ENCODE measurements at places on chromosomes 1 and 21.
A peak's percentile ranks its signal among the peaks of the same experiment; 100 is the strongest.

- DNase-seq, result peak; percentile 35
These were observed 17.6 kb downstream of the RIT1 start for GRCh38 chr1:155893389-155894142.

- no peak for DNase-seq
These were observed 13.3 kb downstream of the APCS start for GRCh38 chr1:159600894-159601293.

GRCh38 chr21:17598437-17598836 lies 14.3 kb downstream of the BTG3 start:
- DNase-seq, result no peak

- no peak for DNase-seq
These were observed 480.4 kb downstream of the PLPP3 start for GRCh38 chr1:56098946-56099345.

DNA sequence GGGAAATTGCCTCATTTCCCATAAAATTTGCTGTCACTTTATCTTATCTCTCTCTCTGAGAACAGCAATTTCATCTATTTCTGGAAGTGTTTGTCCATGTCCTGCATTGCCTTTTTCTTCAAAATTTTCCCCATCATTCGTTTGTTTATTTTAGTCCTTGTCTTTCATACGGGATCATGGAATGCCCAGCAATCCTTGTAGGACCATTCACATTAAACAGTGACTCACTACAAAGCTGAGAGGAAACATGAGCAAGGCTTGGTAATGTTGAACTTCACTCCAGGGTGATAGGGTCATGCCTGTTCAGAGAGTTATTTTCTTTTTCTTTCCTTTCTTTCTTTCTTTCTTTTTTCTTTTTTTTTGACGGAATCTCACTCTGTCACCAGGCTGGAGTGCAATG lies 32.2 kb upstream of the HNRNPU start:
- no peak for DNase-seq

DNA sequence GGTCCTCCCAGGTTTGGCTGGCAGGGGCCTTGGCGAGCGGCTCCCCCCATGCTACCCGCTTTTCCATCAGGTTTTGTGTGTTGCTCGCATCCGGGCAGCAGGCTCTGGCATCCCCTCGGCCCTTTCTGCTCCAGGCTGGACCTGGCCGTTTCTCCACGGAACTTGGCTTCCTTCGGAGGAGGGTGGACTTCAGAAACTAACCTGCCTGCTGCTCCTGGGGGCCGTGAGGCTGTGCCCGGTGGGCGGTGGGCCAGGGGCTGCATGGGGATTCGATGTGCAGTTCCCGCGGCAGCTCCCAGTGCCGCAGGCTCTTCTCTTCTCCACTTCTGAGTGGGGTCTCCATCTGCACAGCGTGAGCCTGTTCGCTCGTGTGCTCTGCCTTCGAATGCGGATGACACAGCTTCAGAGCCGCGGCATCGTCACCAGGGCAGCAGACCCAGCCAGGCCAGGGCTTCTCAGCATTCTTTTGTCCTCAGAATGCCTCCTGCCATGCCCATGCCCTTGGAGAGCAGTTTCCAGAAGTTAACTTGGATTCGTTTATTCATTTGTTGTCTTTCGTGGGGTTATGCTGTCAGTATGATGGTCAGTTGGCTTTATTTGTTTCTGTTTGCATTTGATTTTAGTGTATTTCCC lies 36.4 kb downstream of the PRKCZ start:
- no peak for DNase-seq

DNA sequence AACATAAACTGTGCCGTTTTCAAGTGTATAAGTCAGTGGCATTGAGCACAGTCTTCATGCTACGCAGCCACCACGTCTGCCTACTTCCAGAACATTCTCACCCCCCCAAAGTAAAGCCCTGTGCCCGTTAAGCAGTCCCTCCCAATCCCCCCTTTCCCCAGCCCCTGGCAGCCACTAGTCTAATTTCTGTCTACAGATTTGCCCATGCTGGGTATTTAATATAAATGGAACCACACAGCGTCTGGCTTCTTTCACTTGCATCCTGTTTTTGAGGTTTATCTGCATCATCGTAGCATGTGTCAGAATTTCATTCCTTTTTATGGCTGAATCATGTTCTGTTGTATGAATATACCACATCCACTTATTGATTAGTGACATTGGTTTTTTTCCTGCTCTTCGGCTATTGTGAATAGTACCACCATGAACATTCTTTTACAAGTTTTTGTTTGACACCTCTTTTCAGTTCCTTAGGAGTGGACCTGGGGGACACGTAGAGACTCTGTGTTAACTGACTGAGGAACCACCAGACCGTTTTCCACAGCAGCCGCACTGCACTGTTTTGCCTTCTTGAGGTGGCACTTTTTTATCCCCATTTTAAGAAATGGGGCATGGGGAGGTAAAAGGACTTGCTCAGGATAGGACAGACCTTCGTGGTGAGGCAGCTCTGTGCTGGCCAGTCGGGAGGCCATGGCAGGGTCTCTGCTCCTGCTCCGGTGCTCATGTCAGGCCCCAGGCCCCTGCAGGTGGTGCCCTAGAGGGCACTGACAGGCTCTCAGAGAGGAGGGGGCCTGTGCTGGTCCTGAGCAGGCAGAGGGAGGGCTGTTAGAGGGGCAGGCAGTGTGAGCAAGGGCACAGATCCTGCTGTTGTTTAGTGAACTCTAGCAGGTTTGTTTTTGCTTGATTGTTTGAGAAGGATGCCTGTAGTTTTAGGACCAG lies 123.8 kb downstream of the PCBP3 start:
- DNase-seq, result peak; percentile 12

DNA sequence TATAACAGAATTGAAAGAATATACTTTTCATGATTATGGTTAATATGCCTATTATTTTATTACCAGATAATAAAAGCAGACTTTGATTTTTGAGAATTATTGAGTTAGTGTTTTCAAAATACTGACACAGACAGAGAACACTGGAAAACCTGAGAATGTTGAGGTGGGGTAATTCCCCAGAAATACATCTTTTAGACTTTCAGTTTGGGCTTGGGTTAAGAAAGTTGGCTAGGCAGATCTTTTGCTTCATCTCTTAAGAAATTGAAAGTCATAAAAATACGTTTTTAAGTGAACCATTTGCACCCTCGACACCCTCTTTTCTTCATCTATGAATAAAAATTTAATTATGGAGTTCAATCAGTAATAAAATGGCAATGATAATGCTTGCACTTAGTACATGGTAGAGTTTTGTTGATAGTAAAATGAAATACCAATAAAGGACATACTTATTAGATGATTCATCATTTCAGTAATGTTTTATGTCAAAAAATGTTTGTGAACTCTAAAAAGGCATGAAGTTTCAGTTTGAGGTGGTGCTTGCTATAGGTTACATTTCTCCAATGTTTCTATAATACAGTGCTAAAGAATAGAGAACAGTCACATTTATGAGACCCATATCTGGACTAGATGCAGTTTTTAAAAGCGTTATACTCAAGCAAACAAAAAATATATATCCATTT lies 1.9 kb upstream of the SAMSN1 start:
- DNase-seq, result no peak

DNA sequence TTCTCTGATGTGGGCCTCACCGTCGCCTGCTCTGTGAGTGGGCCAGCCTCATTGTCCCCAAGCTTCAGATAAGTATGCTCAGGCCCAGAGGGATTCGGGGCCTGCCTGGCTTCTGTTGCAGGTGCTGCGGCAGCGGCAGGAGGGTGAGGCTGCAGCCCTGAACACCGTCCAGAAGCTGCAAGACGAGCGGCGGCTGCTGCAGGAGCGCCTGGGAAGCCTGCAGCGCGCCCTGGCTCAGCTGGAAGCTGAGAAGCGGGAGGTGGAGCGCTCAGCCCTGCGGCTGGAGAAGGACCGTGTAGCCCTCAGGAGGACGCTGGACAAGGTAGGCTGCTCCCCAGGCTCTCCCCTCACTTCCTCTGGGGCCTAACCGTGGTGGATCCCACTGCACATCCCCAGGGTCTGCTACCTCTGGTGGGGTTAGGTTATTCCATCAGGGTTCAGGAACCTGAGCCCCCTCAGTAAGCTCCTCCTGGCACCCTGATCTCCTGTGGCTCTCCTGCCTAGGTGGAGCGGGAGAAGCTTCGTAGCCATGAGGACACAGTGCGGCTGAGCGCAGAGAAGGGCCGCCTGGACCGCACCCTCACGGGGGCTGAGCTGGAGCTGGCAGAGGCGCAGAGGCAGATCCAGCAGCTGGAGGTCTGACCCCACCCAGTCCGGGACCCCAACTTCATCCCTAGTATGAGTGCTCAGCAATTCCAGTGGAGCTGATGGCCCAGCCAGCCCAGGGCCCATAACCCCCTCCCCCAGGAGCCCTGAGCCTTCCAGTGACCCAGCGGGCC lies 10.1 kb downstream of the MFAP2 start:
- no peak for DNase-seq

DNA sequence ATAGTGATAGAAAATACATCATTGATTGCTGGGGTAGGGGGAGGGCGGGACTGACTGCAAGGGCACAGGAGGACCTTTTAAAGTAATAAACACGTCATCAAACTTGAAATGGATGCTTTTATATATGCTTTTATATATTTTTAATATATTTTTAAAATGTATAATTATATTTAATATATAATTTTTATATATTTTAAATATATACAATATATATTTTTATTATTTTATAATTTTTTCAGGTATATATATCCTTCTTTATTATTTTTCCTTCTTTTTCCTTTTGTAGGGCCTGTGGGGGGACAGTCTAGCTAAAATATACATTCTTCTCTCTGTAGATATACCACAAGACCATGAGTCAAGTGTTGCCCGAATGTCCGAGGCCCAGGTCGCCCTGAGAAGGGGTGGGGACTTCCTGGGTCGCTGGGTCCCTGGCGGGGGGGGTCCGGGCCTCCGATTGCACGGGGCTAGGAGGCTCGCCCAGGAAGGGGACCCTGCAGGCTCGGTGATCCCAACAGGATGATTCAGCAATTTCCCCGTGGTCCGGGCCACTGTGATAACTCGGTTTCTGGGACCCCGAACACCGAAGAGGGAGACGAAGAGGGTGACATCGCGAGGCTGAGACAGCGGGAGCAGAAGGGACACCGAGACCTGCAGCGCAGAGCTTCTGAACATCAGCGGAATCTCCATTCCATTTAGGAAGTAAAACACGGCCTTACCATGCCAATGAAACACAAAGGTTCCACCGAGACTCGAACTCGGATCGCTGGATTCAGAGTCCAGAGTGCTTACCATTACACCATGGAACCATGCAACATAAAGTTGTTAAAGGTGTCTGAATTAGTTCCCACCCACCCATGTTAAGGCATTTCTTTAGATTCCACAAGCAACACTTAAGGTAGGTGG lies 112.5 kb upstream of the NBPF11 start:
- peak; percentile 32 for DNase-seq

- no peak for DNase-seq
These were observed 83.5 kb downstream of the MAN1C1 start for GRCh38 chr1:25700144-25700523.

GRCh38 chr1:184461321-184461720 lies 74.5 kb downstream of the C1orf21 start:
- DNase-seq, result no peak

- DNase-seq, result no peak
These were observed 90.6 kb upstream of the USP24 start for GRCh38 chr1:55305735-55306134.

GRCh38 chr1:169957884-169958283 lies 64.2 kb upstream of the SCYL3 start:
- DNase-seq, result no peak

GRCh38 chr1:159798893-159799292 lies 3.3 kb upstream of the FCRL6 start:
- peak; percentile 60 for DNase-seq

DNA sequence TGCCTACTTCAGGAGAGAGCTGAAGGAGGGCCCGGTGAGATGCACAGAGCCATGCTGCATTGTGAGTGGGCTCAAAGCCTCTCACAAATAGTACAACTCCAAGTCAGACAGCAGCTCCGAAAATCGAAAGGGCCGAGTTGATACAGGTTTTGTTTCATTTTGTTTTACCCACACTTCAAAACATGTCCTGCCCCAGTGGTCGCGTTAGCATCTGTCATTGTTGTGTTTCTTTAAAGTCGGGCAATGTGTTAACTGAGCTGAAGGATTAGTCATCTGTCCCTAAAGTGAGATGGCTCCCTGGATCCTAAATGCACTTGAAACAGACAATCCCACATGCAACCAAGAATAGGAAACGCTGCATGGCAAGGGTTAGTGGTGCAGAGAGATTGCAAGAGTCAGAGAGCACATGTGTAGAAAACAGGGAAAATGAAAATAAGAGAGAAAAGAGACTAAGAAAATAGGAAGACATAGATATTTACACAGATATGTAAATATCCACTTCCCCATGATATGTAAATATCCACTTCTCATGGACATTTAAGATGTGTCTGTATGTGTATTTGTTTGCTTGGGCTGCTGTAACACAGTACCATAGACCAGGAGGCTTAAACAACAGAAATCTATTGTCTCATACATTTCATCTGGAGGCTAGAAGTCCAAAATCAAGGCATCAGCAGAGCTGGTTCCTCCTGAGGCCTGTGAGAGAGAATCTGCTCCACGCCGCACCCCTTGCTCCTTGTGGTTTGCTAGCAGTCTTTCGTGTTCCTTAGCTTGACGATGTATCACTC lies 131.4 kb upstream of the RAB4A start:
- no peak for DNase-seq

- DNase-seq, result no peak
These were observed 7.1 kb downstream of the NRDC start for GRCh38 chr1:51871351-51871975.

- DNase-seq, result no peak
These were observed 506.1 kb downstream of the NPHP4 start for GRCh38 chr1:5485968-5486696.

DNA sequence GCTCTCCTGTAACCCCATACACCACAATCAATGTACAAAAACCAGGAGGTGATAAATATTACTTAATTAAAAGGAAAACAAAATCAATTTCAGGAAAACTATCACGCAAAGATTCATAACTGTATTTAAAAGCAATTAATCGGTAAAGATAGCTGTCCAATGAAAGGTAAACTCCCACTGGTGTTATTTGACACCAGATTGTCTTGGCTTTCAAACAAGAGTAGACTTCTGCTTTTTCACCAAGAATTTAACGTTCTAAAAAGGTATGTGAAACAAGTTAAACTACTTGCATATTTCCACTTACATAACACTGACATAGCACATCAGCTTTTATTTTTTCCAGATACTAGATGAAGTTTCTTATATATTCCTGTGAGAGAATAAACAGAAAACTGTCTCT lies 3.5 kb downstream of the PLPP3 start:
- no peak for DNase-seq

DNA sequence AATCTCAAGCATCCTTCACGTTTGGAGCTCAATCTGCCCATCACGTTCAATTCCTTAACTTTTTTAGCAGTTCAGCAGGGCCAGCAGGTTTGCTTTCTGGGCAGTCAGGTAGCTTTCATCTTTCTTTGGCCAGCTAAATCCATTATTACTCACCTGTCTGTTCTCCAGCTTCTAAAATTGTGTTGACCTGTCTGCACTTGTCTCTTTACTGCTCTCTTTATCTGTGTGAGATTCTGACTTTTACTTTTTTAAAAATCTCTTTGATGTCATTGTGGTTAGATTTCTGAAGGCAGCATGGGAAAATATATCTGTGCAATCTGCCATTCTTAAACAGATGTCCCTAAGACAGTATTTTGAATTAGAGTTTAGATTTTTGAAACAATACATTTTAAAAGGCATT lies 24.9 kb upstream of the CYYR1 start:
- no peak for DNase-seq

Data from CD4-positive, alpha-beta T cell treated with Interleukin-4 for 1 hour (primary cell).